ENCODE measurements at places on chromosomes 11 and 22. TPM values are rescaled to one million over a fixed set of nuclear protein-coding genes. Genes with fewer than 3 reads are reported as not detected.

MS4A3 gene
- polyA plus RNA-seq = 2.0 TPM

TMPRSS4 gene
- 5.2 TPM for polyA plus RNA-seq

EMSY gene
- 13.6 TPM for polyA plus RNA-seq

CARD18 gene
- polyA plus RNA-seq = not detected

IL10RA gene
- polyA plus RNA-seq = 4.3 TPM

SGSM1 gene
- polyA plus RNA-seq = 0.08 TPM

SLN gene
- 2,005 TPM for polyA plus RNA-seq

C11orf16 gene
- not detected for polyA plus RNA-seq

LDHAL6A gene
- 0.15 TPM for polyA plus RNA-seq

SCN3B gene
- 21.0 TPM for polyA plus RNA-seq

NELL1 gene
- polyA plus RNA-seq = 7.8 TPM

Measured in muscle of leg (tissue), 16 donors.